ENCODE measurements at places on chromosomes 2 and 18.
A peak's percentile ranks its signal among the peaks of the same experiment; 100 is the strongest.

DNA sequence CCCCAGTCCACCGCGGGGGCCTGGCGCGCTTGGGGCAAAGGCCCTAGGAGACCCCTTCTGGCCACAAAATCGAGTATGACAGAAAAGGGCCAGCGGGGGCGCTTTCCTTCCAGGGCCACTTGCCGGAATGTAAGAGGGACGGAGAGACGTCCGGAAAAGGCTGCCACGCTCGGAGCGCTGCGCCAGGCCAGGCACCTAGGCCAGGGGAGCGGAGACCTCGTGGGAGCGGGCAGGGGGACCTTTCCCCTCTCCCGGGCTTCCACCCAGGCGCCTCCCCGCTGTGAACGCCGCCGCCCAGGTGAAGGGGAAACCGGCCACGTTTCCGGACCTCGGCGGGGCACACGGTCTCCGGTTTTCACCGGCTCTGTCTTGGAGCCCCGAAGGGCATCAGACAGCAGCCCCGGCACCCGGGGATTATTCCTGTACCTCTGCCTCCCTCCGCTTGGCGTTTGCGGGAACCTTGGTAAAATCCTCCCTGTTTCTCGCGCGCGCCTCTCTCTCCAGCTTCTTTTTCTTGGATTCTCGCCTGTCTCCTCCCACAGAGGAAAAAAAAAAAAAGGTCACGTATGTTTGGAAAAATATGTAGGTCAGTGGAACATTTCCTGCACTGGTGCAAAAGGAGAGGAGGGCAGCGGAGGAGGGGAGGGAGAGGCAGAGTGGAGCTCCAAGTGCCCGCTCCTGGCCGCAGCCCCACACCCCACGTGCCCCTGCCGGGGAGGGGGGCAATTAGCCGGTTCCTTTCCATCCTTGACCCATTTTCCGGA, 1.2 kb upstream of the NPAS2 start:
- peak; percentile 50 for DNase-seq

GRCh38 chr2:164479460-164479859, 141.8 kb downstream of the GRB14 start:
- no peak for DNase-seq

DNA sequence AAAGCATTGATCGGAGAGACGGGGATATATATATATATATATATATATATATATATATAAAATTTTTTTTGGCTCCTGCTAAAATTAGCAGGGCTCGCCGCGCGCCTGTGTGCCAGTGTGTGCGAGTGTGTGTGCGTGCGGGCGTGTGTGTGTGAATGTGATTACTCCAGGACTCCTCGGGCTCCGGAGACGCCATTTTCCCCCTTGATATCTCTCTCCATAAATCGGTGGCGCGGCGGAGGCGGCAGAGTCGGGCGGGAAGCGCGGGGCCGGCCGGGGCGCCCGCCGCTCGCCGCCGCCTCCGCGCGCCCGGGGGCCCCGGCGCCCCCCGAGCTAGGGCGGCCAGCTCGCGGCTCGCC, 795 bp upstream of the SETBP1 start:
- DNase-seq = peak; percentile 41

DNA sequence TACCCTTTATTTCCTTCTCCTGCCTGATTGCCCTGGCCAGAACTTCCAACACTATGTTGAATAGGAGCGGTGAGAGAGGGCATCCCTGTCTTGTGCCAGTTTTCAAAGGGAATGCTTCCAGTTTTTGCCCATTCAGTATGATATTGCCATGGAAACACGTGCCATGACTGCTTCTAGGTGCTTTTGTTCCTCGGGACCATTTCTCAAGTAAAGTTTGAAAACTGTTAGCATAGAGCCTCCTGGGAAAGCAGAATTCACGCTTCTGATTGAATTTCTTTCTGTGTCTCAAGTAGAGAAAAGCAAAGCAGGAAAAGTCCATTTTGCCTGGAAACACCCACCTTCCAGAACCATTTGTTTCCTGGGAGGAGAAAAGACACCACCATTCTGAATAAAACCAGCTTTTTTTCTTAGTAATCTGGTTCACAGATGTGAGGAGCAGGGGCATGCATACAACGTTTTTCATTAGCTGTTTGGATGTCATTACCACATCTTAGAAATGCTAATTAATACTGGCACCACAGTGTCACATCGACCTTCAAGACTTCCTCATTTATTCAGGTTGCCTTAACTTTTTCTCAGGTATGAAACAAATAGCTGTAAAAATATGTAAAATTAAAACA, 39.0 kb upstream of the ZBTB14 start:
- DNase-seq = no peak

GRCh38 chr18:9905401-9905922, 8.4 kb upstream of the VAPA start:
- no peak for DNase-seq

- DNase-seq = no peak
Observed at GRCh38 chr2:45014016-45014702, 4.9 kb upstream of the SIX2 start.

- no peak for DNase-seq
Observed at GRCh38 chr18:23380001-23380550, 73.0 kb upstream of the RIOK3 start.

GRCh38 chr2:235951493-235951892, 216.7 kb downstream of the GBX2 start:
- DNase-seq = no peak

DNA sequence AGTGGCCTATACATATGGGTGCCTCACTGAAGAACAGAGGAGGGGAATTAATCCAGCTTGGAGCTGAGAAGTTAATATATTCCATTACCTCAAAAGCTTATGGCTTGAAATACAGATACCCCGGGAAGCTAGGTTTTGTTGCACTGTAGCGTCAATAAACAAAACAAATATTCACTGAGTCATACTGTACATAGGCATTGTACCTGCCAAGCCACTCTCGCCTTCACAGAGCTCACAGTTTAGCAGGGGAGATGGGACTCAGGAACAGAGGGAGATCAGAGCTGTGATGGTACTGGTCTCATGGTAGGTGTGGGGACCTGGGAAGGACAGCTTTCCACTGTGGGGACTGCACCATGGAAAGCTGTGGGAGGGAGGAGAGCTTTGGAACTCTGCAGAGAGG, 111.2 kb upstream of the ST6GAL2 start:
- no peak for DNase-seq

GRCh38 chr2:163856941-163857340, 121.1 kb upstream of the FIGN start:
- no peak for DNase-seq

- no peak for DNase-seq
Observed at GRCh38 chr2:232234922-232235615, 143.5 kb upstream of the ALPP start.

DNA sequence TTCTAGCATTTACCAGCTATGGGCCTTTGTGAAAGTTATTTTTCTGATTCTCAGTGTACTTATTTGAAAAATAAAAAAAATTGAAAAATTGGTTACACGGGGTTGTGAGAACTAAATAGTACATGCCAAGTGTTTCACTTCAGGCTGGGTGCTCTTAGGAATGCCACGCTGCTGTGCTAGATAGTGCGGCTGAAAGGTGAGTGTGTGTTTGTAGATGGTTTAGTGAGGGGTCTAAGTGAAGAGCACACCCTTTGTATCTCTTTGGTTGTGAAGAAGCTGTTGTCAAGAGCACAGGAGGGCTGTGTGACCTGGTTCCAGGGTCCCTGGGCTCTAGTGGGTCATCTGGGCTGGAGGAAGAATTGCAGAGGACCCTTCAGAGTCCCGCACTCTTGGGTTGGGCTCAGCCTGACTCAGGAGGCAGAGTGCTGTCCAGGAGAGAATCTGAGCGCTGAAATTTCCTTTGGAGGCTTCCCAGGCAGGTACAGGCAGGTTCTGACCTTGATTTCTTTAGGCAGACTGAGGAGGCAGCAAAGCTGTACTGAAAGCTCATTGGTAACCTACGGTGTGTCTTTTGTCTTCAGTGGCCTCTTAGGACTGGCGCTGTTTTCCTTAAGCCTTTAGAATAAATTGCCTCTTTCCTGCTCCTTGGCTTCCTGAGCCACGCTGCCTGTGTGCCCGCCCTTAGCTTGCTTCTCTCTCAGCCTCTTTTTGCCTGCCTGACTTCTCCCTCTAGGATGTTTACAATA, 44.4 kb downstream of the MAP4K4 start:
- DNase-seq = no peak

- peak; percentile 37 for DNase-seq
Observed at GRCh38 chr18:79393635-79394533, 1.8 kb upstream of the NFATC1 start.

DNA sequence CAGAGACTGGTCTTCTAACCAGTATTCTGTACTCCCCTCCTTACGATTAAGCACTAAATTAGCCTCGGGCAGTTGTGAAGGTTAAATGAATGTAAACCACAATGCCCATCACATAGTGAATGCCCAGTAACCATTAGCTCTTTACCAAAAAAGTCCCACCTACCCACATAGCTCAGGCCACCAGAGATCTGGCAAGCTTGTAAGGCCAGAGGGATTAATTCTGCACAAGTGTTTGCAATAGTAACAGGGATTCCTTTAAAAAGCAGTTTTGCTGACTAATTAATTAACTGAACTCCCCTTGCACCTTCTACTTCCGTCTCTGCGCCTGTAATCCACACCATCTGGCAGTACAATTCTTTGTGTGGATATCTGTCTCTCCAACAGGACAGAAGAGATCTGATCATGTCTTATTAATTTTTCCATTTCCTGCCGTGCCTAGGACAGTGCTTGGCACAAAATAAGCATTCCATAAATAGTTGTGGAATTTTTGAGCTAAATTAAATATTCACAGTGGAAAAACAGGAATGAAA, 36.2 kb upstream of the IGFBP2 start:
- DNase-seq = no peak

- DNase-seq = no peak
Observed at GRCh38 chr18:77969972-77970371, 720.3 kb downstream of the GALR1 start.

- DNase-seq = no peak
Observed at GRCh38 chr2:54103454-54104314, 11.7 kb upstream of the ACYP2 start.

GRCh38 chr2:121491518-121491917, 39.2 kb upstream of the RNU4ATAC start:
- DNase-seq = no peak

- DNase-seq = no peak
Observed at GRCh38 chr2:134385195-134385594, 131.3 kb downstream of the MGAT5 start.

DNA sequence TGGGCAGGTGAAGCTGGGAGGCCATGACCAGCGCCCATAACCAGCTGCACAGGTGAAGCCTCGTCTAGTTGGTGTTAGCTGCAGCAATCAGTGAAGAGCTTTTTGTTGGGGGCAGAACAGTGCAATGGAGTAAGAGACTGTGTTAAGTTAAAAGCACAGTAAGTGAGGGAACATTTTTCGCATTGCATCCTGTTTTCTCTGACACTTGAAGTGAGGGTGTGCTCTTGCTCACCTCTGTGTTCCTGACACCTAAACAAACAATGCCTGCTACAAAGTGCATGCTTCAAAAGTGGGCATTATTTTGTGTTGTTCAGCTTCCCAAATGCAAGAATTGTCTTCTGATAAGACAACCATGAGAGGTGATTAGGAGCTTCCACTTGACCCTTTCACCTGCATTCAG, 324.0 kb upstream of the ACVR2A start:
- DNase-seq = no peak

DNA sequence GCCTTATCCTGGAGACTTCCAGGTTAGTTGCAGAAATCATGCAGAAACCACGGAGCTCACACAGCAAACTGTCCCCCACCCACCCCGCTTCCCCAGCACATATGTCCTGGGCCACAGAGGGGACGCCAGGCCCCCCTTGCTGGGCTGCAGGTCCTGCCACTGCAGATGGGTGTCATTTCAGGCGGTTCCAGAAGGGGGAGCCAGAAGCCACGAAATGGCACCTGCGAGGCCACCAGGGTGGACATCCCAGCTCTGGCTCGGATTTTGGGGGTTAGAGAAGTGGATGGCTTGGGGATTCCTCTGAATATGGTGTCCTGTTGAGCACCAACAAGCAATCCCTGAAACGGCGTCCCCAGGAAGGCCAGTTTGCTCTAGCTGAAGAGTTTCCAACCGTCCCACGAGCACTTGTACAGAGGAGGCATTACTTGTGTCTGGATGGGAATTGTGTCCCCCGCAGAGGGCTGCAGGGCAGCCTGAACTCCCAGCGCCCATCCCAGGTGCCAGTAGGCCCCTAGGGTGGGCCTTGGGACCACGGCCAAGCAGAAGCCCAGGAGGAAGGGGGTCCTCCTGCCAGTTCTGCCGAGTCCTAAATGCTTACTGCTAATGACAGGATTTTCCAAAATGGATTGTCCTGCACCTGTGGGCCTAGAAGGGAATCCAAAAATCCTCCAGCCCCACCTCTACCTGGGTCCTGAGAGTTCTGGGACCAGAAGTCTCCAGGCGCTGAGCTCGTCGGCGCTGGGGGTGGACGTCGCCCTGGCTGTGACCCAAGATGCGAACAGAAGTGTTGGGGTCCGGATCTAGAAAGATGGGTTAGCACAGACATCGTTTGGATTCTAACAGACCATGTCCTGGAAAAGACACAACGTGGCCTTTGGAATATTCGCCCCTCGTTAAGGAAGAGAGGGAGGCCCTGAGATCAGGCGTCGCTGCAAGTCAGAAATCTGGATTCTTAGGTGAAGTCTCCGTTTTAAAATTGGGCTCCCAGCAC, 14.6 kb upstream of the NFATC1 start:
- peak; percentile 55 for DNase-seq

- DNase-seq = no peak
Observed at GRCh38 chr2:20061476-20061875, 10.0 kb upstream of the LAPTM4A start.

- no peak for DNase-seq
Observed at GRCh38 chr2:223102450-223102849, 50.5 kb downstream of the KCNE4 start.

- DNase-seq = no peak
Observed at GRCh38 chr2:7281231-7282201, 364.3 kb downstream of the RNF144A start.

DNA sequence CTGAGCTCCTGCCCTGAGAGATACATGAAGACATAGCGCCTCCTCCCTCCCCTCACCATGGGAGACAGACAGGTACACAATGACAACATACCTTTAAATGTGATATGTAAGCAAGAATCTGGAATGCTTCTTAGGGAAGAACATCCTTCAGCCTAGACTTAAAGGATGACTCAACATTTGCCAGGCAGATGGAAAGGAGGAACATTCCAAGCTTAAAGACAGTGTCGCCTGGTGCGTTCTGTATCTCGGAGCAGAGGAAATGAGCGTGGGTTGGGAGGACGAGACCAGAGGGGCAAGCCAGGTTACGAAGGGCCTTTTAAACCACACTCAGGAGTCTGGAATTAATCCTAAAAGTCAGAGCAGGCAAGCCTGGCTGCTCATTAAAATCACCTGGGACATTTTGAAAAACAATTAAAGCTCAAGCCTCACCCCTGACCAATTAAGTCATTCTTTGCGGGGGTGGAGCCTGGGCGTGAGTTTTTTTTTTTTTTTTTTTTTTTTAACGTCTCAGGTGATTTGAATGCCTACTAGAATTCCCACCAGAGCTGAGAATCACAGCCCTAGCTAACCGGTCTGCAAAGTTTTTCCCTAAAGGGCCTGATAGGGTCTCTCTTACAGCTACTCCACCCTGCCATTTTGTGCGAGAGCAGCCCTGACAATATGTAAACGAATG, 131.2 kb upstream of the SEC11C start:
- no peak for DNase-seq

GRCh38 chr2:157150747-157151146, 106.8 kb upstream of the GALNT5 start:
- no peak for DNase-seq
